Stimulated activated CD8-positive, alpha-beta memory T cell treated with anti-CD3 and anti-CD28 coated beads, Interleukin-7, amount 100 ng/mL, for 48 hours (primary cell): ENCODE measurements at places on chromosomes 13 and 19.

DNA sequence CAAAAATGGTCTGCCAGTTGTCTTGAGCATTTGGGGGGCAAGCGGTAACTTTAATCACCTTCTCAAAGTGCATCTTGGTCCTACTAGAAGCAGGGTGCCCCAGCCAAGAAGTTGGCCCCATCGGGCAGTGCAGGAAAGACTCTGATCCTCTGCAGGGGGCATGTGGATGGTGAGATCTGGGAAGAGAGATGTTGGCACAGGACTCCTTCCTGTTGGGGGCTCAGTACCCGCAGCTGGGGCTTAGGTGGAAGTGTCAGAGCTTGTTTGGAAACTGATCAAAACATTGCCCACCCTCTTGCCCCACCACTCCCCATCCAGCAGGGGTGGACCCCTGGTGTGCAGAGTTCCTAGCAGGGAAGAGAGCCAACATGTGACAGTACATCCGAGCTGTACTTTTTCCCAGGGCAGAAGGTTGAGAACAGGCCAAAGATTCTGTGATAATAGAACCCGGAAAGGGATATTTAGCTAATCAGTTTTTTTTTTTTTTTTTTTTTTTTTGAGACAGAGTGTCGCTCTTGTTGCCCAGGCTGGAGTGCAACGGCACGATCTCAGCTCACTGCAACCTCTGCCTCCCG, 8.8 kb downstream of the RRAS start:
- no peak for DNase-seq

- DNase-seq, result no peak
These were observed 26.9 kb downstream of the MAU2 start for GRCh38 chr19:19347401-19348110.

- no peak for DNase-seq
These were observed 7.2 kb downstream of the MICU2 start for GRCh38 chr13:21596722-21597121.

DNA sequence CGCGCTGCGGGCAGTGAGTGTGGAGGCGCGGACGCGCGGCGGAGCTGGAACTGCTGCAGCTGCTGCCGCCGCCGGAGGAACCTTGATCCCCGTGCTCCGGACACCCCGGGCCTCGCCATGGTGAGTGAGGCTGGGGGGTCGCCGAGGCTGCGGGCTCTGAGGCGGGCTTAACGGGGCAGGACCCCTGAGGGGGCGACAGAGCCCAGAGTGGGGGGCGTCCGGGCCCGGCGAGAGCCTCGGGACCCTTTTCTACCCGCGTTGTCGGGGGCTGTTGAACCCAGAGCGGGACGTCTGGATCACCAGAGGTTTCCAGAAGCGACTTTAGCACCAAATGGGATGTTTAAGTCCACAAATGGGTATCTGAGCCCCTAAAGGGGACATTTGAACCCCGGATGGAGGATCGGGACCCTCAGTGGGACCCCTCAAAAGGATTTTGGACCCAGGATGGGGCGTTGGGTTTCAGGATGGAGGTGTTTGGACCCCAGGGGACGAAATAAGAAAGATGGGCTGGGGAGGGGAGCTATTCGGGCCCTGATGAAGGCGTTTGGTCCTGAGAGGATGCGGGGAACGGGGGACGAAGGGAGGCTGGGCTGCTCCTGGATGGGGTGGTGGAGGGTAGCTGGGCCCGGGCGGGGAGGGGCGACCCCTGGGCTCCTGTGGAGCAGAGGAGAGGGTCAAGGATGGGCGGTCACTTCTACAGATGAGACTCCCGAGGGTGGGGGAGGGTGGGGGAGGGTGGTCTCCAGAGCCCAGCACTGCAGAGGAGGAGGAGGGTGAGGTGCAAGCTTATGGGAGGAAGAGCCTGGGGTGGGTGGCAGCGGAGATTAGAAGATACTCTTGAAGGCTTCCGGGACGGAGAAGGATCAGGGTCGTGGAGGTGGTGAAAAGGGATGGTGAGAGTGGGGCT, at the start of gene CALM3:
CALM3 (plus strand) TSS at position 13 of the 907 bp plus-strand sequence; CDS start at position 118, 105 bp downstream.
- DNase-seq, result no peak

GRCh38 chr13:74641586-74641985, 507.4 kb upstream of the KLF12 start:
- DNase-seq, result no peak

DNA sequence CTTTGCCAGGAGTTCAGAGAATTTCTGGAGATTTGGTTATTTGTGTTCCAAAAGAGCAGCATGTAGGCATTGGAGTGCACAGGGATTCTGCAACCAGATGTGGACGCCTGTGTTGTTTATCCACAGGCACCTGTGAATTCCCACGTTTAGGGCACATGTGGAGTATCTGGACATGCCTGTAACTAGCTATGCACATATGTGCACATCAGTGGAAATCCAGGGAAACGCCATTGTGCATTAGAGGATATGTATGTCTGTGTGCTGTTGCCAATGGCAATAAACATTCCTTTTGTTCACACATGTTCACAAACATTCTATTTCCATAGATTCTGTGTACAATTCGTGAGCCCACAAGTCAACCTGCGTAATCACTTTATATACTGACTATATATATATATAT, 34.7 kb downstream of the OLFM2 start:
- DNase-seq, result no peak

- DNase-seq, result no peak
These were observed 10.5 kb downstream of the TULP2 start for GRCh38 chr19:48887861-48888612.

DNA sequence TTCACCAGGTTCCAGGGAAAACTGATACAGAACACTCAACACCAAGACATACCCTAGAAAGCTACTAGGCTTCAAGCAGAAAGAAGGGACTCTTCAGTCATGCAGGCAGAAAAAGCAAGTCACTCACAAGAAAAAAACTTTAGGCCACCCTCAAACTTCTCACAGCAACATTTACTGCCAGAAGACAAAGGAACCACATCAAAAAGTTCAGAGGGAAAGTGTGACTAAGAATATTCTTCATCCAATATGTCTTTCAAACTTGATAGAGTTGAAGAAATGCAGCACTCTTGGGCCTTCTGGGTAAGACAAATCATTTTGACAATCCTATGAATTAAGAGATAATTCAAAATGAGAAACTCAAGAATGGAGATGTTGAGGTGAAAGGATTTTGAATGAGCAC, 7.7 kb downstream of the DZIP1 start:
- no peak for DNase-seq

- no peak for DNase-seq
These were observed 5.7 kb upstream of the FBXO27 start for GRCh38 chr19:39038098-39038497.

- DNase-seq, result no peak
These were observed 253.4 kb downstream of the TEX29 start for GRCh38 chr13:111573801-111574200.

DNA sequence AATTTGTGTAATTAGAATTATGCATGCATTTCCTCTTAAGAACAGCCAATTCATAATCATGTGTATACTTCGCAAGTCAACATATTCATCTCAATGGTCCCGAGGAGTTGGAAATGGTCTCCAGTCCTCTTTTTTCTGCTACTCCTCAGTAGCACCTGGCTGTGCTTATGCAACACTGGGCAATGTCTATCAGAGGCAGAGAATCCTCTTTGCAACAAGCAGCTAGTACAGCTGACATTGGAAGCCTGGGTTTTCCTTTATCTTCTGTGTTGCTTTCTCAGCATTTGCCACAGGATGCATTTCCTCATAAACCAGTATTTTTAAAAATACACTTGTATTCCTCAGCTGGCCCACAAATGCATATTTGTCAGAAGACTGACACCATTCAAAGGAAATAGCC, 405.3 kb upstream of the GPC6 start:
- no peak for DNase-seq

DNA sequence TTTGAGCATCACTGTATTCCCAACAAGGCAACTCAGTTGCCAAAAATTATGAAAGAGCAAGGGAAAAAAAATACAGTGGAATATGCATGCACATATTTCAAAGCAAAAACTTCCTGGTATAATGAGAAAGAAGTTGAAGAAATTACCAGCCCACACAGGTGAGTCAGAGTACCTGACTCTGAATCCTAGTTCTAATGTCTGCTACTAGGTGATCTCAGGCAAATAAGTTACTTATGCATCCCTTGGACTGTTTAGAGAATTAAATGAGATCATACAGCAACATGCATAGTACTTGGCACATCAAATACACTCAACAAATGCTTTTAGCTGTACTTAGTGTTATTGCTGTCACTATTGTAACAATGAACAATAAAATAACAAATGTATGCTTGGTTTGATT, 144.9 kb downstream of the MIPEP start:
- DNase-seq, result no peak

DNA sequence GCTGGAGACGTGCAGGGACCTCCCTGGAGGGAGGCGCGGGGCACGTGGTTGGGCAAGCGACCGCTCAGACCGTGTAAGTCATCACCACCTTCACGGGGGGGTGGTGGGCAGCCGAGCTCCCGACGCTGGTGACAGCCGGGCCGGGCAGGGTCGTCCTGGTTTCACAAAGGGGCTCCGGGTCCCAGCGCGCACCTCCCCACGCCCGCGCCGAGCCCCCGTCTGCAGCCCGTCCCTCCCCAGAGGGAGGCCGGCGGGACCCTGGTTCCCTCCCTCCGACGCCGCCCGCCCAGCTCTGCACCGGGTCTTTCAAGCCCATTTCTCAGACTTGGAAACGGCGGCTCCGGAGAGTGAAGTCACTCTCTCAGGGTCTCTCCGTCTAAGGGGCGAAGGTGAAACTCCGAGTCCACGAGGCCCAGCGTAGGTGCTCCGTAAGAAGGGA, 729 bp upstream of the ARID3A start:
- DNase-seq, result no peak

DNA sequence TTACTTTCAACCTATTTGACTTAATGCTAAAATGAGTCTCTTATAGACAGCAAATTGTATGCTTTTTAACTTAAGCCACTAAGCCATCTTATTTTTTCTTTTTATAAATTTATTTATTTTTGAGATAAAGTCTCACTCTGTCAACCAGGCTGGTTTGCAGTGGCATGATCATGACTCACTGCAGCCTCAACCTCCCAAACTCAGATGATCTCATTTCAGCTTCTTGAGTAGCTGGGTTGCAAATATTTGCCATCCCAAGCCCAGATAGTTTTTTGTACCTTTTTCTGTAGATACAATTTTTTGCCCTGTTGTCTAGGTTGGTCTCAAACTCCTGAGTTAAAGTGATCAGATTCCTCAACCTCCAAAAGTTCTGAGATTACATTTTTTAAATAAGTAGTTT, 27.1 kb downstream of the ZNF714 start:
- no peak for DNase-seq

- no peak for DNase-seq
These were observed 1.4 kb upstream of the FZR1 start for GRCh38 chr19:3504735-3505134.

- no peak for DNase-seq
These were observed 24.5 kb downstream of the RASL11A start for GRCh38 chr13:27295096-27295495.

DNA sequence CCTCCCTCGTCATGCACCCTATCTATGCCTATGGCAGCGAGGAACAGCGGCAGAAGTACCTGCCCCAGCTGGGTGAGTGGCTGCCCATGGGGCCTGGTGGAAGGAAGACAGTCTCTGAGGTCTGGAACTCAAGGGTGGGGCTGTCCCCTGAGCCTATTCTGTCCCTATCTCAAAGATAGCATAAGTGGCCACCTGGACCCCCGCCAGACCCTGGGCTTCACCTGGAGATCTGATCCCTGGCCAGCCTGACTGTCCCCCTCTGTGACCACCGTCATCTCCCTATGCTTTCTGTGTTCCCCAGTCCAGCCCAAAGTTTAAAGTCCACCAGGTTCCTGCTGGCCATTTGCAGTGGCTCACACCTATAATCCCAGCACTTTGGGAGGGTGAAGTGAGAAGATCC, 2.6 kb downstream of the GCDH start:
- no peak for DNase-seq

DNA sequence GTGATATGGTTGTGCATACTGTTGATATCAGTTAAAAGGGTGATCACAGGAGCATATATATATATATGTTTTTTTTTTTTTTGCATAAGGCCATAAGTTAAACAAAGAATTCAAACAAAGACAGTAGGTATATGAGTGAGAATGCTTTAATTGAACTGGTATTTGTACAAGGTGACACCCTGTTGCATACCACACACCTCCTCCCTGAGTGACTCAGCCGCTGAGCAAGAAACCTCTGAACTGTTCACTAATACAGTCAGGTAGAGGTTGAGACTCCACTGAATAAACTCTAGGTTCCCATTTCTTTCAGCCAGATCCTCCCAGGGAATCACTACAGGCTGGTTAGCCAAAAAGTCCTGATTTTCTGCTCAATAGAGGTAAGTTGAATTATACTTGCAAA, at the start of gene SCEL:
SCEL (plus strand) TSS at position 259 of the 400 bp plus-strand sequence. CDS start 20,170 bp downstream, outside the sequence.
- DNase-seq, result no peak

DNA sequence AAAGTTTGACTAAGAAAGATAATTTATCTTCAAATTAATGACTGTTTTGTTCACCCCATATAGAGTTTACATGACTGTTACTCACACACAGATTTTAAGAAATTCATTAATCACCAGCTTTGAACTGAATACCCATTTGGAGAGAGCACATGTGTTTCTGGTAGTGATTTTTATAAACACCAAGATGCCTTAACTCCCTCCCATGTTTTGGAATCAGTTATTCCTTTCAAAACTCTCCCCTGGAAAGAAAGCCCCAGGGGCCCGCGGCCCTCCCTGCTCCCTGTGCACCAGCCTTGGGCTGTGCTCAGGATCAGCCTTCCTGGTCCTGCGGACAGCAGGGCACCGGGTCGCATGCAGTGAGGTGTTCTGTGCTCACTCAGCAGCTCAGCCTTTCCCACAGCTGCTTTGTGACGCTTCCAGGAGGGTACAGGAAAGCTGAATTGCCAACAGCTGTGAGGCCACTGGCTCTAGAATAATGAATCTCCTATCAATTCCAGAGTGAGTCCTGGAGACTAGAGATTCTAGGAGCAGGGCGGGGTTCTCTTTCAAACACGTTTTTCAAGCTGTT, 483.2 kb downstream of the EFNB2 start:
- DNase-seq, result no peak

- no peak for DNase-seq
These were observed 6.6 kb downstream of the ZNF557 start for GRCh38 chr19:7076151-7076550.

DNA sequence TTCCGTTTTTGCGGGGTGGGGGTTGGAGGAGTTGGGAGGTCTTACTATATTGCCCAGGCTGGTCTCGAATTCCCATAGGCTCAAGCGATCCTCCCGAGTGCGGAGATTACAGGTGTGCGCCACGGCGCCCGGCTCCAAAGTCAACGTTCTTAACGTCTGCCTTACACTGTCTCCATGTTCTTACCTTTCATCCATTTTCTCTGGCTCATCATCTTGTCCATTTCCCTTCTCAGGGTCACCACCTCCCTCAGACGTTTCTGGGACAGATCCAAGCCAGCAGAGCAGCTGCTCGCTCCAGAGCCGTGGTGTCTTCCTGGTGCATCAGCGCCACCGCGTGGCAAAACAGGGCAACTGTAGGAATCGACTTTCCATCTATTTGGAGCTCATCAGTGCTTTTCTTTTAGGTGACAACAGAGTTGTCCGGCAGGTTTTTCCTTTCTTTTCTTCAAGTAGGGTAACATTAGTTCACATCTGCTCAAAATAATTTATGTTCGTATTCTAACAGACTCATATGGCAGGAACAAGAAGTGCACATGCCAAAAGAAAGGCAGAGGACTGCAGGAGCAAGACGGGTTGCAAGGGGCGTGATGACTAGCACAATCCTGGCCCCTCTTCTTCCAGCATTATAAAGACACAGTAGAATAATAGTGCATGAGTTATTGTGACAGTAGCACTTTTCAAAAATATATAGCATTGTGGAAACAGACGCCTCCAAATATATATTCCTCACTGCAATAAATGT, 103.1 kb upstream of the ABCC4 start:
- peak; percentile 41 for DNase-seq

- DNase-seq, result no peak
These were observed 24.1 kb upstream of the PTPRS start for GRCh38 chr19:5364674-5365073.
